Inflammatory macrophage treated with lipopolysaccharide for 1 hour (primary cell): ENCODE measurements at places on chromosomes 7 and 10.

DNA sequence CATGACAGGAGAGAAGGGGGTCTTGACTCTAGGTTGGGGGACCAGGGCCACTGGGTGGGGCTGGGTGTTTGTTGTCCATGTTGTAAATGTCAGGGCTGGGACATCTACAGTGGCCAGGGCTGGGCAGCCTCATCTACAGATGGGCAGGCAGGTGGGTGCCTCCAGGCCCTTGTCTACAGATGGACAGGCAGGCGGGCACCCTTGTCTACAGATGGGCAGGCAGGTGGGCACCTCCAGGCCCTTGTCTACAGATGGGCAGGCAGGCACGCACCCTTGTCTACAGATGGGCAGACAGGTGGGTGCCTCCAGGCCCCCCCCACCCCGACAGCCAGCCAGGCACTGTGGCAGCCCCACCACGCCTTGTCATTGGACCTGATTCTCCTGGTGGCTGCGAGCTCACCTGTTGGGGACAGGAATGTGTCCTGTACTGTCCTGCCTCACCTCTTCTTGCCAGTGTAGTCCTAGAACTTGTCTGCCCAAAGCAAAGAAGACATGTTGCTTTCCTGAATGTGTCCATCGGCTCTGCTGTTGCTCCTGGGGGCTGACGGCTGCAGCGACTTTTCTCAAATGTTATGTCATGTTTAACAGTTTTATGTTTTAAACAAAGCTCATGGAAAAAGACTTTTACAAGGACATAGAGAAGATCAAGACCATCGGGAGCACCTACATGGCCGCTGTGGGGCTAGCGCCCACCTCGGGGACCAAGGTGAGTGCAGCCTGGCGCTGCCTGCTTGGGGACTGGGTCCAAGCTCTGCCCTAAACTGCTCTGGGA is 129.9 kb downstream of the ADCY1 start:
- DNase-seq = no peak

- DNase-seq = no peak
Measured at GRCh38 chr7:136399385-136399784, 422.2 kb upstream of the MTPN start.

GRCh38 chr10:79179164-79179956 is 110.6 kb downstream of the ZMIZ1 start:
- peak; percentile 39 for DNase-seq

- no peak for DNase-seq
Measured at GRCh38 chr10:47372726-47373125, 11.4 kb downstream of the ZNF488 start.

DNA sequence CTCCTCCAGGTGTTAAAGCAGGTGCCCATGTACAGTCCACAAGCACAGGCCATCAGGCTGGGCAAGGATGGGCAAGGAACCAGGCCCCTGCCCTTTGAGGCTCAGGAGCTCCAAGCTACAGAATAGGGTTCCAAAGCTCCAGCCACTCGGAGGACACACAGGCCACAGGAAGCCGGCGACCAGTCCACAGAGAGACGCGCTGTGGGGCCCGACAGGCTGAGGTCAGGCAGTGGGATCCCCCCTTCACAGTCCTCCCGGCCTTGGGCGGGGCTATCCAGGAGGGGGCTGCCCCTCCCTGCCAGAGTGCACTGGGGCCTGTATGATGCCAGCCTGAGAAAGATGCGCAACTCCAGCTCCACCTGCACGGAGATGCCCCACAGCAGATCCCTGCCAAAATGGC is 34.0 kb downstream of the MAD1L1 start:
- DNase-seq = no peak

DNA sequence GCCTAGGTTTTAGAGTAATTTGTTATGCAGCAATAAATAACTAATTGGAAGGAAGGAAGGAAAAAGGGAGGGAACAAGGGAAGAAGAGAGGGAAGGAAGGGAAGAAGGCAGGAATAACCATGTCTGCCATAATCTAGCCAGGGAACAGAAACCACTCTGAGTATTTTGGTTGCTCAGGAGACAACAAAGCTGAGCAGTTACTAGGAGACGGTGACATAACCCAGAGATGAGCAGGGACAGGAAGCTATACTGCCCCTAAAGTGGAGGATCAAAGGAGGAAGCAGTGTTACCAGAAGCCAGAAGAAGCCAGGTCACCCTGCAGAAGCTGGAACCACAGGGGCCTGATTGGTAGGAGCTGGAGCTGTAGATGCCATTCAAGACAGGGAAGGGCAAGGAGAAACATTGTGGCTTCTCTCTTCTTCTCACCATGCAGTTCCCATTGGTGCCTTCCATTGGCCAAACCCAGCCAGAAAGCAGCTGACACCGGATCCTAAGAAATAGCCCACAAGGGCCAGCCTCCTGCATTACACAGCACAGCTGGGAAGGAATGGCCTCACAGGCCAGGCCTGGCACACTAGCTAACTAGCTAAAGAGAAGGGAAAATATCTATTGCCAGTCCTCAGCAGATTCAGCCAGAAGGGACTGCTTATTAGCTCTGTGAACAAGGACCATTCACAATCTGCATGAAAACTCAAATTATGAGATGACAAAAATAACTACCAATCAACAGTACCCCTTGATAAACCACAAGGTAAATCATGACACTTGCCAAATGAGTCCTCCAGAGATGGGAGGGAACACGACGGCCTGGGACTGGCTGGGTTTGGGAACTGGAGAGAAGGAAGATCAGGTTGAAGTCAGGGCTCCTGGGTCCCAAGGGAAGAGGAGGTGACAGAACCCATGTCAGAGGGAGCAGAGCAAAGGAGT is 184.5 kb upstream of the NFE2L3 start:
- DNase-seq = no peak

DNA sequence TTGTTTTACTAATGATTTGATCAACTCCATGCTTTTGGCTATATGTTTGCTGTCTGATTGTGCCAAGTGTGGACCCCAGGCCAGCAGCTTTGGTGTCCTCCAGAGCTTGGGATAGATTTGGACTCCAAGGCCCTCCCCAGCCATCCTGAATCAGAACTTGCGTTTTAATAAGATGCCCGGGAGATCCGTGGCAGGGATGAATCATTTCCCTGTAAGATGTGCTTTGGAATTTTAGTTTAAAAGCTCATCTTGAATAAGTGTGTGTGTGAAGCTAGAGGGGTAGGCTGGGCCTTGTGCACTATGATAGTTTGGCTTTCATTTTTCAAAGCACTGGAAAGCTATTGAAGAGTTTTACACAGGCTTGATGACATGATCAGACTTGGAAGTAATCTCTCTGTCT is 66.2 kb upstream of the SDK1 start:
- no peak for DNase-seq

DNA sequence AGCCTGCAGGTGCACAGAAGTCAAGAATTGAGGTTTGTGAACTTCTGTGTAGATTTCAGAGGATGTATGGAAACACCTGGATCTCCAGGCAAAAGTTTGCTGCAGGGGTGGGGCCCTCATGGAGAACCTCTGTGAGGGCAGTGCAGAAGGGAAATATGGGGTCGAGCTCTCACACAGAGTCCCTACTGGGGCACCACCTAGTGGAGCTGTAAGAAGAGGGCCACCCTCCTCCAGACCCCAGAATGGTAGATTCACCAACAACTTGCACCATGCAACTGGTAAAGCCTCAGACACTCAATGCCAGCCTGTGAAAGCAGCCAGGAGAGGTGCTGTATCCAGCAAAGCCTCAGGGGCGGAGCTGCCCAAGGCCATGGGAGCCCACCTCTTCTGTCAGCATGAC is 205.8 kb downstream of the CCSER2 start:
- DNase-seq = no peak

DNA sequence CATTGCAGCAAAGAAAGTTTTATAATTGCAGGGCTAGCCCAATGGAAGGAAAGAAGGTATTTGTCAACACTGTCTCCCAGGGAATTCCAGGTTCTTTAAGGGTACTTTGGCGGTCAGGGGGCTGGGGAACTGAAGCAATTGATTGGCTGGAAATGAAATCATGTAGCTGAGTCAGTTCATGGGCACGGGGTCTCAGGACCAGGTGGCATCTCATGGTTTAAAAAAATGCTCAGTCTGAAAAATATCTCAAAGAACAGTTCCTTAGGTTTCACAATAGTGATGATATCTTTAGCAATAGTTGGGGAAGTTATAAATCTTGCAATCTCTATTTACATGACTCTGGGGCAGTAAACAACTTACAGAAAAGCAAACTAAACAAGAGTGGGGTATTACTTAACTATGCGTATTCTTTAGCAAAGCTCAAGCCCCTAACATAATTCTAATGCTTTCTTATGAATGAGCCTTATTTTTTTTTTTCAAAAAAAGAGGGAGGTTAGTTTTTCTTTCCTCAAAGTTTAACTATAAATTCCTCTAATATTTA is 376.9 kb upstream of the NRG3 start:
- DNase-seq = peak; percentile 2

DNA sequence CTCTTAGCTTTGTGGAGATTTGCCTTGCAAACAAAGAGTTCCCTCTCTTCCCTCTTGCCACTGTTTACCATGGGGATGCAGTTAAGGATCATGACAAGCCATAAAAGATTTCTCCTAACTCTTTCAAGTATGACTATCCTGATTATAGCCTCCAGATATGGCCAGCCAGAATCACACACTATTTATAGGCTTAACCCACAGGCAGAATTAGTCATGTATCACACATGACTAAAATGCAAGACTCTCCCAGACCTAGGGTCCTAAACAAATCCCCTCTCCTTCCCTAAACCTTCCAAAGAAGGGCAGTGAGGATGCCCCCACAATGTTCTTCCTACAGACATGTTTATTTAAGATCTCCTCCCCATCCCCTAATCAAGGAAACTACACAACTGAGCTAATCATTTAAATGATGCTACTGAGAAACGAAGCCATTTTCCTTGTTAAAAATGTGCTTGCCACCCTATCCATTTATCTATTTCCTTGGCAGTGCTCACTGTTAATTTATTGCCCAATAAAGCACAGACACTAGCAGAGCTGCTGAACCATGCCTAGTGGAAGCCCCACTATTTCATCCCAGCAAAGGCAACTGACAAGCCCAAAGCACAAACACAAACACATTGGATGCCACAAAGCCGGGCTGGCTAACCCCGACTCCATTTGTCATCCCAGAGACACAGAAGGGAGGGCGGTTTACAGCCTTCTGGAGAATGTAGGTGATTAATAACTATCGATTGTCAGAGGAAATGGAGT is 363.4 kb downstream of the KCNMA1 start:
- no peak for DNase-seq

DNA sequence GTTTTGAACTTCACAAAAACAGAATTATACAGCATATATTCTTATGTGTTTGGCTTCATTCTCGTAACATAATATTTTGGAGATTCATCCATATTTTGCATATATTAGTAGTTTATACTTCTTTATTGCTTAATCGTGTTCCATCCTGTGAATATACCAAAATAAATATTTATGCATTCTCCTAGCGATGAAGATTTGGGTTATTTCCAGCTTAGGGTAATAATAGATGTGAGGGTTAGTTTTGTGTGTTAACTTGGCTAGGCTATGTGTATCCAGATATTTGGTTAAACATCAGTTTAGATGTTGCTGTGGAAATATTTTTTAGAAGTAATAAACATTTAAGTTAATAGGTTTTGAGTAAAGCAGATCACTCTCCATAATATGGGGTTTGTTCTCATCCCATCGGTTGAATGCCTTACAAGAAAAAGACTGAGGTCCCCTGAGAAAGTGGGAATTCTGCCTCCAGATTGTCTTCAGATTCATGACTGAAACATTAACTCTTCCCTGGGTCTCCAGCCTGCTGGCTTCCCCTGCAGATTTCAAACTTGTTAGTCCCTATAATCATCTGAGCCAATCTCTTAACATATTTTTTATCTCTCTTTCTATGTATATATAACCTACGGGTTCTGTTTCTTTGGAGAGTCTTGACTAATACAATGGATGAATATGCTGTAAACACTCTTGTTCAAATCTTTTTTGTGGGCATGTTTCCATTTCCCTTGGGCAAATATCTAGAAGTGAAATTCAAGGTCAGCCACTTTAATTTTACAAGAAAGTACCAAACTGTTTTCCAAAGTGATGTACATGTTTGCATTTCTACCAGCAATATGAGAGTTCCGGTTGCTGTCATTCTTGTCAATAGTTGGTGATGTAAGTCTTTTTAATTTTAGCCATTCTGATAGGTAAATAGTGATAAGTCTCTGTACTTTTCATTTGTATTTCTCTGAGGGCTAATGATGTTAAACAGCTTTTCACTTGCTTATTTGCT is 48.7 kb downstream of the PDK4 start:
- no peak for DNase-seq

- peak; percentile 91 for DNase-seq
Measured at GRCh38 chr10:118873091-118873737, 118.4 kb upstream of the CACUL1 start.

DNA sequence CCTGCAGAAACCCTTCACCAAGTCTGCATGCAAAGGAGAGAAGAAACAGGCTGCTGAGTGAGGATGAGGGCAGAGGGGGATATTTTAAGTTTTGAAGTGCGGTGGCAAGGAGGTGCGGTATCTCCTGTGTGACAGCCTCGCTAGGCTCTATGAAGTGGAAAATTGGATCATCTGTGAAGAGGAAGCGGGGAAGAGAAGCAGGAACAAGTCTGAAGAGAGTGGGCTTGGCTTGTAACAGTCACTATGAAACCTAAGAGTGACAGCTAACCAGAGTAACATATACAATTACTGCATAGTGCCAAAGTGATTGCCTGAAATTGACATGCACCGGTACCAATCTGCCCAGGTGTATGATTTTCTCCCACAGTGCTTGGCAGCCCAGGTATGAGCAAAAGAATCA is 287.5 kb upstream of the KLF14 start:
- DNase-seq = peak; percentile 49

- DNase-seq = no peak
Measured at GRCh38 chr7:1235501-1236131, 2.9 kb downstream of the UNCX start.

DNA sequence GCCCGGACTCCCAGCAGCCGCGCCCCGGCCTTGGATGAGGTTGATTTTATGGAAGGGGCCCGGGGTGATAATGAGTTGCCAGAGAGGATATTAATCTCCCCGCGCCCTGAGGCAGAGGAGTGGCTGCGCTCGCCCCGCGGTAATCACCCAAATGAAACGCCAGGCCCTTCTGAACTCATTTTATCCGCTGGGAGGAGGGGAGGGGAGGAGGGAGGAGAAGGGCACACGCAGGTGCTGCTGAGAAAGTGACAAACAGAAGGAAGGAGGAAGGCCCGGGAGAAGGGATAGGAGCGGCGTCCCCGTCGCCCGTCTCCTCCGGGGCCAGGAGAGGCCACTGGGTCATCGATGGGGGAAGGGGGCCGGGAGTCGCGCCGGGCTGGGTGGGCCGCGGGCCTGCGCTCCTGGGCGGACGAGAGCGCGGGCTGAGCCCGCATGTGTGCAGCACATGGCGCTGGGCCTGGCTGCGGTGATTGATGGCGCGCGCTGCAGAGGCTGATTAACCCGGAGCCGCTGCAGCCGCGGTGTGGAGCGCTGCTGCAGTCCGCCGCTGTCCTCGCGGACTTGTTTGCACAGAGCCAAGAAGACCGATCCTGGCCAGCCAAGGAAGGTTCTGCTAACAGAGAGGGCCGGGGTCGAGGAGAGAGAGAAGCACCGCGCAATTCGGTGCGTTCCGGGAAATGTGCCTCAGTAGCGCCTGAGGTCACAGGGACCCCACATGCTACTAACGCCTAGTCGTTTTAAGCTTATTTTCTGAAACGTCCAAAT is 6.5 kb downstream of the MNX1 start:
- DNase-seq = no peak

GRCh38 chr7:152366662-152367061 is 69.1 kb downstream of the KMT2C start:
- DNase-seq = no peak
